Stimulated activated CD4-positive, alpha-beta T cell treated with anti-CD3 and anti-CD28 coated beads, Interleukin-1b, Interleukin-23, amount 100 ng/mL, for 1 hour (primary cell): ENCODE measurements at places on chromosomes 11 and 22.

- DNase-seq = no peak
These were observed 24.7 kb upstream of the IL17RA start for GRCh38 chr22:17060126-17060525.

GRCh38 chr11:104819603-104820002 is 78.7 kb downstream of the CASP12 start:
- DNase-seq = no peak

DNA sequence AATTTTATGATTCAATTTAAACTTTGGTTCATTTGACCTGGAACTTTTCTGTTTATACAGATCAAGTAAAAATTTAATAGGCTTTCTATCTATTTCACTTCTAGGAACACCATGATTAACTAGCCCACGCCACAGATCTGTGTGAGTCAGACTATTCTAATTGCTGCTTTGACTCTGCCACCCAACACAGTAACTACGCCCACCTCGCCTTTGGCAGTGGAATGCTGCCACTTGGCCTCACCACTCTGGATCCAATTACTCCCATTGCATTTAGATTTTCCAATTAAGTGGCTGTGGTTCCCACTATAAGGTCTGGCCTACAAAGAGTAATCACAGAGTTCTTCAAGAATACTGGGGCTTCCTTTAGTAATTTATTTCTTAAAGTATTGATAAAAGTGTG is 46.6 kb upstream of the LIN7C start:
- DNase-seq = no peak

GRCh38 chr22:26690654-26691376 is 33.4 kb downstream of the MIAT start:
- DNase-seq = no peak

GRCh38 chr11:102097186-102097585 is 13.1 kb upstream of the YAP1 start:
- DNase-seq = no peak

DNA sequence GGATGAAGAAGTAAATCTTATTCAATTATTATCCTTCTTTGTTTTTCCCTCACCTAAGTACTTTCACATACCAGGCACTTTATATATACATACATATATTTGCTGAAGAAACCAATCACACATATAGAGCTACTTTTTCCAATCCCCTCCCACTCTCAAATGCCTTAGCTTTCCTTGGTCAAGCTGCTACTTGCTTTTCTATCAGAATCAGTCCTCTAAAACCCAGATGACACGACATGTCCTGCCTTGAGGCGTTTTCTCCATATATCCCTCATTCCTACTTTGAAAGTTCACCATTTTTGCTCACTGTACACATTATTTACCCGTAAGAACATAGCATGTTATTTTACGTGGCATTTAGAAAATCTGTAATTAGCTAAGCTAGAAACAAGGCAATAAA is 5.4 kb downstream of the RAB38 start:
- DNase-seq = no peak

DNA sequence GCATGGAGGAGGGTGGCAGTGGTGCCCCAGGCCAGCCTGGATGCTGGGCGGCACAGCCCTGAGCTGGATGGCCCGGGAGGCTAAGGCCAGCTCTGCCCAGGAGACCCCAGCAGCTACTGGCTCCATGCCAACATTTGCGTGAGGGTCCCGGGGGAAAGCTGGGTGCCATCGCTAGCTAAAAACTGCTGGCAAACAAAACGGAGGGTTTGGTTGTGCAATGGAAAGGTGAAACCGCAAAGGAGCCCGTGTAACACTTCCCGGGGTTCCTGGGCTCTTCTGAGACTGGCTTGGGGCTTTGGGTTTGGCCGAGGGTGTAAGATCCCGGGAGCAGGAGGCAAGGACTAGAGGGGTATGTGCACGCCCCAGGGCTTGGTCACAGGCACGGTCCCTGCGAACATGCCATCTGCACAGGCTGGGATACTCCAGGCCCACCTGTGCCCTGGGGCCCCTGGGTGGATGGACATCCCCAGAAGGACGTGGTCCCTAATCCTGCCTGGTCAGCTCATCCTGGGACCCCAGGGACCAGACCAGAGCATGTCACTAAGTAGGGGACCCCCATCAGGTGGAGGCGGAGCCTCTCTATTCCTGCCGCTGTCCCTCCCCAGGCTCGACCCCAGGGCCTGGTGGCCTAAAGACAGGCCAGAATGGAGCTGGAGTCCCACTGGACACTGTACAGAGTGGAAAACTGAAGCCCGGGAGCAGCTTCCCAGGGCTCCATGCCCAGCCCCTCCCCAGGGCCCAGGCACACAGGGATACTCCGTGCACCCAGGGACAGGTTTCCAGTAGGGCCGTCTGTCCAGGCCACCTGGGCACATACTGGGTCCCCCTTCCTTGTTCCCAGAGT is 44.6 kb downstream of the IGF2 start:
- DNase-seq = no peak

DNA sequence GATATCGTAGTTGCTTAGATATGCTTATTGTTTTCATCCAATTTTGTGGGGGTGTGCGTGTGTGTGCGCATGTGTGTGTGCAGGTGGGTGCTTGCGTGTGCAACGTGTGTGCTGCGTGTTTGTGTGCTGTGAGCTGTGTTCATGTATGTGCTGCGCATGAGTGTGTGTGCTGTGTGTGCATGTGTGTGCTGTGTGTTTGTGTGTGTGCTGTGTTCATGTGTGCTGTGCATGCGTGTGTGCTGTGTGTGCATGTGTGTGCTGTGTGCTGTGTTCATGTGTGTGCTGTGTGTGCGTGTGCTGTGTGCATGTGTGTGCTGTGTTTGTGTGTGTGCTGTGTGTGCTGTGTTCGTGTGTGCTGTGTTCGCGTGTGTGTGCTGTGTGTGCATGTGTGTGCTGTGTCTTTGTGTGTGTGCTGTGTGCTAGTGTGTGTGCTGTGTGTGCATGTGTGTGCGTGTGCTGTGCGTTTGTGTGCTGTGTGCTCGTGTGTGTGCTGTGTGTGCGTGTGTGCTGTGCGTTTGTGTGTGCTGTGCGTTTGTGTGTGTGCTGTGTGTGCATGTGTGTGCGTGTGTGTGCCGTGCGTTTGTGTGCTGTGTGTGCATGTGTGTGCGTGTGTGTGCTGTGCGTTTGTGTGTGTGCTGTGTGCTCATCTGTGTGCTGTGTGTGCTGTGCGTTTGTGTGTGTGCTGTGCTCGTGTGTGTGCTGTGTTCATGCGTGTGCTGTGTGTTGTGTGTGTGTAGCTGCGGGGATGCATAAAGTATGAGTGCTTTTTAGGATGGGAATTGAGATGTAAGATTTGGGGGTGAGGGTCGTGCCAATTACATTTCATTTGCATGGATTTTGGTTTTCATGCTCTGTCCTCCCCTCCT is 7.6 kb downstream of the IGF2 start:
- no peak for DNase-seq

DNA sequence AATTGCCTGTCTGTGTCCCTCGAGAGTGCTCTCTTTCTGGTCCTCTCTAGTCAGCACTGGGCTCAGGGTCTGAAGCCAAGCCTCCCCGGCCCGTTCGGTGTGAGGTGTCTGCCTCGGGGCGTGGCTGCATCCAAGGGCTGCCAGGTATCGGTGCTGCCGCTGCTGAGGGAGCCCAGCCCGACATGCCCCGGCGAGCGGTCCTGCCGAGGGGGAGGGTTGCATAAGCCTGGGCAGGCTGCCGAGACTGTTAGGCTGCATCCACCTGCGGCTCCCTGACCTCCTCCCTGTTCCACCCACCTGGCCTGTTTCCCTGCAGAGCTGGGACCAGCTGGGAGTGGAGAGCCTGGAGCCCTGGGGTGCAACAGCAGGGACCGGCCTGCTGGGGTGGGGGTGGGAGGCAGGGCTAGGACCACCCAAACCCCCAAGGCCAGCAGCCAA is 6.3 kb downstream of the OVOL1 start:
- DNase-seq = no peak

GRCh38 chr11:134519390-134519750 is 107.3 kb upstream of the B3GAT1 start:
- DNase-seq = no peak

GRCh38 chr22:22195265-22196017 is 49.1 kb upstream of the VPREB1 start:
- DNase-seq = peak; percentile 75

DNA sequence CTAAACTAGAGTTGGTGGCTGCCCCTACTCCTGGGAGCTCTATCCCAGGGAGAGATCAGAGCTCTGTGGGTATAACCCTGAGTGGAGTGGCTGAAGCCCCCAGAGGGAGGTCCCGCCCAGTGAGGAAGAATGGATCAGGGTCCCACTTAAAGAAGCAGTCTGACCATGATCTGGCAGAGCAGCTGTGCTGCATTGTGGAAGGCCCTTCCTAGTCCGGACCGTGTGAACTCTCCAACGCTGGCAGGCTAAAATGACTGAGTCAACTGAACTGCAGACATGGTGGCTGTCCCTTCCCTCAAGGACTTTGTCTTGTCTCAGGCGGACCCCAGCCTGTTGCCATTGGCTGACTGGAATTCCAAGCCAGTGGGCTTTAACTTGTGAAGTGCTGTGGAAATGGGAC is 494.2 kb downstream of the FAM181B start:
- no peak for DNase-seq

- DNase-seq = no peak
These were observed 50.5 kb upstream of the PARVG start for GRCh38 chr22:44130076-44130711.

DNA sequence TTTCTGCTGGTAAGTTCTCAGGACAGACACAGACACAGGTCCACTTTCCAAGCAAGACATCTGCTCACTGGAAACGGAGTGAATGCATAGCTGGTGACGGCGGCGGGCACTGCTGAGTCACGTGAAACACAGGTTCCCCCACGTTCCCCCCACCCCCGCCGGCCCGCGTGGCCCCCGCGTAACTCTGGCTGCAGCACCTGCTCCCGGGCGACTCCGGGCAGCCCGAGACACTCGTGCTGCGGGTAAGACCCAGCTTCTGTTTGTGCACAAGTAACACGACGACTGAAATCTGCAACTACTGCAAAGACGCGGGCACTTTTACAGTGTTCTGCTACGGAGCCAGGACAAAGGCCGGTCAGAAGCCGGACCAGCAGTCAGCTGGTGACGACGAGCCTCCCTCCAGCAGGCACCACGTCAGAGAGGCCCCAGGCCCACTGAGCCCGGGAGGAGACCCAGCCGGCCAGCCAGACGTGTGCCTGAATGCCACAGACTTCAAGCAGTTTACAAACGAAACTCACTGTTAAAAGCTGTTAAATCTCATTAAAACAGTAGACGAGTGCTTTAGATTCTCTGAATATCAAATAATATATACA is 12.9 kb upstream of the ARFGAP3 start:
- no peak for DNase-seq

DNA sequence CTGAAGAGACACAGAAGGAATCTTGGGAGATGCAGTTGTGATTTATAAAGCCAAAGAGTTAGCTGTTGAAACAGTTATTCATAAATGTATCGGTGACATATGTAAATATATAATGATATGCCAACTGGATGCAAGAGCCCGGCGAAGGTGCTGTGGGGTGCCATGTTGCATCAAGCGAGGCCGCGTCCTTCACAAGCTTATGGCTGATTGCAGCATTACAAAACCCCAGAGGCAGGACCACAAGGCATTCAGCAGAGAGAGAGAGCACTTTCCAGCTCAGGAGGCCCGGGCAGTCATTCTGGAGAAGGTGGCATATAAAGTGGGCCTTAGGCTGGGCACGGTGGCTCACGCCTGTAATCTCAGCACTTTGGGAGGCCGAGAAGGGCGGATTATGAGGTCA is 65.6 kb downstream of the LARGE1 start:
- no peak for DNase-seq

DNA sequence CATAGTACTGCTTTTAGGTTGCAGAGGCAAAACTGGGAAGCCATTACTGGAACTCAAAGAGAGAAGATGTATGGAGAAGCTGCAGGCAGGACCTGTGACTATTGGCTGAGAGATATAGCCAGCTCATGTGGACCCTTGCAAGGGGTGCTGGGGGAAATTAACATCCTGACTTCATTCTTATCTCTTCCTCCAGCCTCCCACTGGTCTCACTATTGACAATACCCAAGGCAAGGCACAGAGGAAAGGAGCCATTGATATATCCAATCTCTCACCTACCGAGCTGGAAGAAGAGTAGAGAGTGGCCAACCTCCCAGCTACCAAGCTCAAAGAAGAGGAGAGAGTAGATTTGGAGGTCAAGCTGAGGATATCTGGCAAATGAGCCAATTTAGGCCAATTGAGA is 36.8 kb upstream of the ZBED5 start:
- no peak for DNase-seq

- no peak for DNase-seq
These were observed 6.8 kb upstream of the LIF start for GRCh38 chr22:30253205-30253852.
